ENCODE measurements at places on chromosomes 6 and 20. TPM values are rescaled to one million over a fixed set of nuclear protein-coding genes. Genes with fewer than 3 reads are reported as not detected.
A peak's percentile ranks its signal among the peaks of the same experiment; 100 is the strongest.

DNA sequence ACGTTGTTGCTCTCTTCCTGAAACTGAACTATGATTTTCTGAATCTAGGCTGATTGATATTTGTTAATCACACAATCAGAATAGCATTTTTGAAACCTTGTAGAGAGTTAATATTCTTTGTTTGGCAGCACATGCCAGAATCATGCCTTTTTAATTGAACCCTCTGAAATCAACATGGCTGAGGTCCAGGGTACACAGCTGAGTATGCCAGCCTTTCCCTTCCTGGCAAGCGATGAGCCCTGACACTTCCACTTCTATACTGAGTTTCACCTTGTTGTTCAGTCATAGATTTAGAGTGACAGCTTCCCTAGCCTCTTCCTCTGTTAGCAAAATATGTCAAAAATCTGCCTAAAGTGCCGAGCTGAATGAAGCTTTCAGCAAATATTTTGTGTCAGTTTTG, 6.8 kb downstream of the HDDC2 start:
- DNase-seq, result no peak

ZNF217 gene
- 15.8 TPM for total RNA-seq

TRMT11 gene
- total RNA-seq, result 17.1 TPM

GRCh38 chr20:53124075-53124551, 152.0 kb downstream of the TSHZ2 start:
- no peak for DNase-seq

- DNase-seq, result no peak
Observed at GRCh38 chr20:61699495-61700374, 365.9 kb downstream of the TAF4 start.

DNA sequence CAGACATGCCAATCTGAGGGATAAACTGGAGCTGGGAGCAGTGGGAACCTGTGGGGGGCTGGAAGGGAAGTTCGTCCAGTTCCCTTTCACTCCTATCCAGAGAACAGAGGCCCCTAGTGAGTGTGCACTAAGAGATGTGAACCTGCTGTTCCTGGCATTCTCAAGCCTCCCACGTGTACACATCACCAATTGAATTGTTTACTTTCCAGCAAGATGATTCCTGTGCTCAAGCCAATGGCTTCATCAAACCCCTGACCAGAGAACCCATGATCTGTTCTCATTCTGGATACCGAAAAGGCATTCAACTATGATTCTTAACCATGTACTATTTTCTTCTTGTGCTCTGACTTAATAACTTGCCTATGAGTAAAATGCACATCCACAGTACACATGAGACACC, 10.2 kb upstream of the SLC22A3 start:
- no peak for DNase-seq

DNA sequence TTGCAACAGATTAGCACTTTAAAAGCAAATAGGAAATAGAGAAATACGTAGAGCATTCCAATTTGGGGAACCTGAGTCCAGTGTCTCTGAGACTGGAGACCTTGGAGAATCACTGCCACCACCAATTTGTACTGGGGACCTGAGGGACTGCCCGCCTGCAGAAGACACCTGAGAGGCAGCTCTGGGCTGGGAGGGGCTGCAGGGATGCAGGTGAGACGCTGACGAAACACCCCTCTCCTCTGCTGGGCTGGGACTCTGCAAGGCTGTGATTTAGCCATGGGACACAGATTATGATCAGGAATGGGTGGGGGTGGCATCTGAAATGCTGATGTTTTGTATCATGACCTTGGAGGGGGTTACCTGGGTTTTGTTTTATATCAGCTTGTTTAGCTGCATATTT, 7.0 kb upstream of the APMAP start:
- no peak for DNase-seq

- peak; percentile 98 for DNase-seq
Observed at GRCh38 chr6:26322645-26323482, 42.1 kb upstream of the BTN3A2 start.

MDFI gene
- 45.8 TPM for total RNA-seq

ADGRF5 gene
- 2.9 TPM for total RNA-seq

GRCh38 chr6:50824552-50824951, 5.9 kb downstream of the TFAP2B start:
- no peak for DNase-seq

DNA sequence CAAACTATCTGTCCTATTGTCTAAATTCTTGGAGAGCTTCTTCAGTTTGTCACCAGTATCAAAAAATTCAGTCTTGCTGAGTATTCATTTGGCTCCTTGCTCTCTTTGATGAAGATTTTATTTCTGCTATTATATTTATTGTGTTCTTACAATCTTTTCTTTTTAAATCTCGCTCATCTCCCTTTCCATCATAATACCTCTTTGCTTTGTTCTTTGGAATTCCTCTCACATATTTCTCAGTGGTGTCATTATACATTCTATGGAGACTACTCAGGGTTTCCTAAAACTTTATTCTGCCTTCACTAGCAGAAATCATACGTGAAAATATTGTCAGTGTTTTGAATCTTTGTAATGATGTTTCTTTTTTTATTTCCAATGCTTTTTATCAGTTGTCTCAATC, 445.2 kb upstream of the ID4 start:
- no peak for DNase-seq

- DNase-seq, result no peak
Observed at GRCh38 chr6:170164271-170164900, 126.5 kb downstream of the DLL1 start.

DNA sequence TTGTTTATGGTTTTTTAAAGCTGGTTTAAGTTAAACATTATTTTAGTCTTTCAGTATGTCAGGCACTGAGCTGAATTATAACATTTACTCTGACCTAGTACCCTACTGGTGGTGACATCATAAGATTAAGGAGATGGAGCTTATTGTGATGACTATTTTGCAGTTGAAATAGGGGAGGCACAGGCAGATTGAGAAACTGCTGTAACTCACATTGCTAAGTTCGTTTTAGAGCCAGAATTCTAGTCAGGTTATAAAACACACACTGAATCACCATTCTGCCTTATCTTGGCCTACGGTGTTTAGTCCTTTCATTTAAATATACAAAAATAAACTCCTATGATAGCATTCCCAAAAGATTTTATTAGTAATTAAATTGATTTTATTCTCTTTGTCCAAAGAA, 584.1 kb downstream of the TFAP2A start:
- no peak for DNase-seq
